ENCODE measurements at places on chromosomes 13 and 19.

- no peak for DNase-seq
Measured at GRCh38 chr19:3017923-3018322, 11.2 kb downstream of the TLE2 start.

DNA sequence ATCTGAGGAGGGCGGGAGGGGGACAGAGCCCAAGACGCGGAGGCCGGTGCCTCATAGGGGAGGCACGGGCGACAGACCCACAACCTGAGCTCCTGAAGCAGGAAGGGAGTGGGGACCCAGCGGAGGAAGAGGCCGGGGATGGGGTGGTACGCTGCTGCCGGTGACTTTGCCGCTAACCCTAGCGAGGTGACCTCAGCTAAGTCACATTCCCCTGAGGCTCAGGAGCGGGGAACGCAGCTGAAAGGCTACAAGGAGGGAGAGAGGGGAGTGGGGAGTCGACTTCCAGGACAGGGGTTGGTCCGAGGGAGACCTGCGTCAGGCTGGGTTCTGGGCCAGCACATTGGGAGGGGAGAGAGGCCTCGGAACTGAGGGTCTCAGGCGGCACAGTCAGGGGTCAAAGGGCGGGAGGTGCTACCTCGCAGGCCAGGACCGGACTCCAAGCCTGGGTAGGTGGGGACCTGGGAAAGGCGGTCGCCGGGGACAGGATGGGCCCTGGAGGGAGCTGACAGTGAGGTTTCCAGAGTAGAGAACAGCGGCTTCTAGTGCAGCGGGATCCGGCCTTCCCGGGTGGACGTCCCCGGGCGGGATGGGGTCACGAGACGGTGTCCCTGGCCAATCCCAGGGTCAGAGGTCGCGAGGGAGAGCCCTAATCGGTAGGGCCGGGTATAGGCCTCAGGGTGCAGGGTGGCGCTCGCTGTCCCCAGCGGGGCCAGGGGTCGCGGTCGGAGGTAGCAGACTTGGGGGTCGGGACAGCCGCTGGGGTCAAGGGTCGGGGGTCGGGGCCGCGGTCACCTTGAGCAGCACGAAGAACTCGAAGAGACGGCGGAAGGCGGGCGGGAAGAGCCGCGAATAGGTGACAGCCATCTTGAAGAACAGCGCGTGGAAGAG, 699 bp downstream of the TMEM259 start:
- DNase-seq, result no peak

GRCh38 chr19:20472854-20473253, 92.7 kb downstream of the ZNF737 start:
- no peak for DNase-seq

DNA sequence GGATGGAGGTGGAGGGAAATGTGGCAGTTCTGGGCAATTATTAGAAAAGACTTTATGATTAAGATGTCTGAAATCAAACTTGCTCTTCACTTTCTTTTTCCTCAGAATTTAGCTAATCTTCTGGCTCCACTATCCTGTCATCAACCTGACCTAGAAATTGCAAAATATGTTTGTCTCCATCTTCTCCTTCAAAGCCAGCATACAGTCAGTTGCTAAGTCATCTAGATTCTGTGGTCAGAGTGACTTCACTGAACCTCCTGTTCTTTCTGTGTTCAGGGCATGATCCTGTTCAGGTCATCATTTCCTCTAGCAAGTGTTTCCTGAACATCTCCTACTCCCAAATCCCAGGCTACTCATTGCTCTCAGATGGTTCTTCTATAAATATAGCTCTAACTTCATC, 10.8 kb upstream of the CCNA1 start:
- no peak for DNase-seq

DNA sequence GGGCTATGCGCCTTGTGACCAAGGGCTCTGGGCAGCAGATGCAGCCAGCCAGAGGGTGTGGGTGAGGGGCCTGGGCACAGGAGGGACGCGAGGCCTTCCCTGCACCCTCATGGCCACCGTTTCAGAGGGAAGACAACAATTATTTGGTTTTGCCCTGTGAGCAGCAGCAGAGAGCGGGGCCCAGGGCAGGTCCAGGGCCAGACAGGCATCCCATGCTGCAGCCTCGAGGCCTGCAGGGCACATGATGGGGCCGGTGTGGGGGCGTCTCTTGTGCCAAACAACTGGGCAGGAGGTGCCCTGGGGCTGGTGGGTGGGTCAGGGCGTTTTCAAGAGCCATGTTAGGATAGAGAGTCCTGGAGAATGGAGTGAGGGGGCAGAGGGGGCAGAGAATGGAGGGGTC, 79.4 kb downstream of the SCGB2B2 start:
- no peak for DNase-seq

DNA sequence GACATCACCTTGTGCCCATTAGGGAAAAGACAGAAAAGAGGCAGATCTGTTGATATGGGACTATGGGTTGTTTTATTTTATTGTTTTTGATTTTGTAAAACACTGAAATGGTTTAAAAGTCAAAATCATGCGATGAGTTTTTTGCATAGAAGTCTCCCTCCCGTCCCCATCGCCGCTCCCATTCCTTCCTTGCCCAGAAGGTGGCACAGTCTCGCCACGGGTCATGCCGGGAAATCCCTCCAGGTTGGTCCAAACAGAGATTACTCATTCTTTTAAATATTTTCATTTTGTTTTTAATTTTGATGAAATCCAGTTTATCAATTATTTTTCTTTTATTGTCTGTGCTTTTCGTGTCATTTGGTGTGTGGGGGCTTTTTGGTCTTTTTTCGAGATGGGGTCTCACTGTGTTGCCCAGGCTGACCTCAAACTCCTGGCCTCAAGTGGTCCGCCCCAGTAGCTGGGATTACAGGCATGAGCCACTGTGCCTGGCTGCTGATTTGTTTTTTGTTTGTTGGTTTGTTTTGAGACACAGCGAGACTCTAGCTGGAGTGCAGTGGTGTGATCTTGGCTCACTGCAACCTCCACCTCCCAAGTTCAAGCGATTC, 9.2 kb downstream of the PGPEP1 start:
- DNase-seq, result peak; percentile 76

- DNase-seq, result peak; percentile 58
Measured at GRCh38 chr19:495402-496111, 729 bp upstream of the MADCAM1 start.

DNA sequence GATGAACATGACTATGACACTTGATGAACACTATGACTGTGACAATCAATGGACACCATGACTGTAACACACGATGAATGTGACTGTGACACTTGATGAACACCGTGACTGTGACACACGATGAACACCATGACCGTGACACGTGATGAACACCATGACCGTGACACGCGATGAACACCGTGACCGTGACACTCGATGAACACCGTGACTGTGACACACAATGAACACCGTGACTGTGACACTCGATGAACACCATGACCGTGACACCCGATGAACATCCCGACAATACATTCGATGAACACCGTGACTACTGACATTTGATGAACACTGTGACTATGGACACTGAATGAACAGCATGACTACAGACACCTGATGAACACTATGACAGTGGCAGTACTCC, 30.9 kb downstream of the ZFR2 start:
- DNase-seq, result no peak

DNA sequence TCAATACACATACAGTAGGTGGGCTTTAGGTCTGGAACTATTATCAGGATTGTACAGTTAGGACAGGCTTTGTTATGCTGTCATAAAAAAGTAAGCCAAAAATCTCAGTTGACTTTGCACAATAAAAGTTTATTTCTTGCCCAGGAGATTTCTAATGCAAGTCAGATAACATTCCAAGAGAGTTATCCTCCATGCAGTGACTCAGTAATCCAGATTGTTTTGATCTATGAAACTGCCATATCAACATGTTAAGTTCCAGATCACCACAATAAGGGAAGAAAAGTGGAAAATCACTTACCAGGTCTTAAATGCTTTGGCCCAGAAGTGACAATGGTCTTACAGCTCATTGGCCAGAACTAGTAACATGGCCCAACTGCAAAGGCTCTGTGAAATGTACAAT, 636.2 kb upstream of the KLF12 start:
- DNase-seq, result peak; percentile 79

GRCh38 chr13:31196992-31197391, 2.8 kb upstream of the B3GLCT start:
- DNase-seq, result no peak

DNA sequence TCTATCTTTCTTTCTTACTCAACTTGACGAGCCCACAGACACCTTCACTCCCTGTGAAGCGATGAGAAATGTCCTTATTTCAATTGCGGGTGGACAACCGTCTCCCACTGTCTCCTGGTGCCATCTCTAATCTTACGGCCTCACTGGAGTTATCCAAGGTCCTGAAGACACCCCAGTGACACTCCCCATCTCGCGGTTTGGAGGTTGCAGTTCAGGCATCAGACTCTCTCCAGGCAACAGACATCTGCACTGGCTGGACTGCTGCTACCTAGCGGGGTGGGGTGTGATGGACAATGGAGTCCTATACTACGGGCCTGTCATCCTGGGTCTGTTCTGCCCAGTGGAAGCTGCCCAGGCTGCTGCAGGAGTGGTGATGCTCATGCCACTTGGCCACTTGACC, 18.3 kb upstream of the IRS2 start:
- DNase-seq, result no peak

DNA sequence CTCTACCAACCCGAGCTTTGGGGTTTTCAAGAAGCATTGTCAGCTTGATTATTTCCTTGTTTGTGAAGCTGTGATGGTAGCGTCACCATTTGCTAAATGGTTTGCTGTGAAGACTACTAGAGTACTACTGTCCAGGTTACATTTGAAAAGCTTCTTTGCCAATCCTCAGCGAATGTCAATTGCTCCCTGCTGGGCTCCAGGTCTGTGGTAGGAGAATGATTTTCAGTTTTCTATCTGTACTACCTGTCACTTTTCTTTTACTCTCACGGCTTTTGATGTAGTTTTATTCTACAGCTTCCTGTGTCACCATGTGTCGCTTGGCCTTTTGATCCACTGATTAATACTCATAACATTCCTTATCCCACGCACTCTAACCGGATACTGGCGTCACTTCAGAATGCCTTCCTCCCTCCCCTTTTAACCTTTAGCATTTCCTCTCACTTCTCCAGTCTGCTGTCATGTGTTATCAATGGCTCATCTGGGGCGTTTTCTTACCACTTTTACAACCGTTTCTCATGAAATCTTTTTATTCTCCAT, 7.5 kb upstream of the GPR183 start:
- DNase-seq, result no peak

GRCh38 chr13:98385606-98386005, 191.3 kb downstream of the STK24 start:
- no peak for DNase-seq

- peak; percentile 48 for DNase-seq
Measured at GRCh38 chr13:52884429-52885010, 36.1 kb upstream of the PCDH8 start.

DNA sequence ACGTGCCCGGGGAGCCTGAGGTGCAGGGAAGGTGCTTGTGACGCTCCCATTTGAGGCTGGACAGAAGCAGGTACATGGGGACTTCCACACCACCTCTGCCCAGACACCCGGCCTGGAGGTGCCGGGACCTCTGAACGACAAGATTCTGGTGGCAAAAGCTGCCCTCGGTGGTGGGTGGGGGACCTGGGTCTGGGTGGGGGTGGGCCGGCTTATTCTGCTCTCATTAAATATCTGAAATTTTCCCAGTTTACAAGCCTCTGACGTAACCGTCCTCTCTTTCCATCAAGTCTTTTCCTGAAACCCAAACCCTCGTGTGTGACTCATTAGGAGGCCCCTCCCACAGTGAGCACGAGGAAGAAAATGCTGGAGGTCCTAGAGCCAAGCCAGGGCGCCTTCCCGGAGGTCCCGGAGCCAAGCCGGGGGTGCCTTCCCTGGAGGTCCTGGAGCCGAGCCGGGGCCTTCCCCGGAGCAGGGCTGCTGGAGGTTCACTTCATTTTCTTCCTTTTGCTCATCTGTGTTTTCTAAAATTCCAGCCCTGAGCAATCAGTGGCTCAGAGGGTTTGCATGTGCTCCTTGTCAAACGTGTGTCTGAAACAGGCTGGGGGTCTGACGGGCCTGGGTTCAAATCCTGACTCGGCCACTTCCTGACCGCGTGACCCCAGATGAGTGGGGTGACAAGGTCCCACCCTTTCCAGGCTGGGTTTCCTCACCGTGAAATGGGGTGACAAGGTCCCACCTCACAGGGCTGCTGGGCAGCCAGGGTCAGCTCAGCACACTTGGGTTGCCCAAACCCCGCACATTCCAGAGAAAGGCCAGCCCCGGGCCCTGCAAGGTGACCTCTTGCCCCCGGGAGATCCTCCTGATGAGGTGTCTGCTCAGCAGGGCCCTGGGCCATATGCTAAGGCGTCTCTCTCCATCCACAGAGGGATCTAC, 10.0 kb downstream of the CFD start:
- DNase-seq, result peak; percentile 95

DNA sequence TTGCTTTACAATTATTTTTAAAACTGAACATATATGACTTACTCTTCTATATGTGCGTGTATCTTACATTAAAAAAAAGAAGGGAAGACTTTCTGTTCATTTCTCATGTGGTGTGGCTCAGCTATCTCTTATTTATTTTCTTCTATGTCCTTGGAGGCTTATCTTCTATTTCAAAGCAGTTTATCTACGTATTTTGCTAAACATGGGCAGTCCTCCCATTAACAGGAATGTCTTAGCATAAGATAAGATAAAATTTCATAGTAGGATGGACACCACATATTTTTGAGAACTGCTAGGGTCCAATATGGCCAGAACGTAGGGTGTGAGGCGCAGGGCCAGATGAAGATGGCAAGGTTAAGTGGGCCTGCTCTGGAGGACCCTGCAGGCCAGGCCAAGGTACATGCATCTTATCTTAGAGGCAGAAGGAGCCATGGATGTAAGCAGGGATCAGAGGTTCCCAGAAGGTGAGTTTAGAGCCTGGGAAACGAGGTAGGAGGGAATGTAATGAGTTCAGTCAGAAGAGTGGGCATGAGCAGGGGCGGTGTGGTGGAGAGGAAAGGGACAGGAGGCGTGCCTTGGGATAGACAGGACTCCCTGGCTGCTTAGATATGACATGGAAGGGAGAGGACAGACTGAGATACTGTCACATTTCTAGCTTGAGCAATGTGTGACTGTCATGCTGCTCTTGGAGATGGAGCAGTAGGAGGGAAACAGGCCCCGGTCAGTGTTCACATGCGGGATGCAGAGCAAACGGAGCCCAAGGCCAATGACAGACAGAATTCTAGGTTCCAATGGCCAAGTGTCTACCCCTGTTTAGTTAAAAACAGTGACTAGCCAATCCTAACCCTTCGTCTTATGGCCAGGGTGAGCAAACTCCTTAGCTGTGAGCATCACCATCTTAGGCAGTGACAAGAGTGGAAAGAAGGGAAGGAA, 68.6 kb upstream of the MEDAG start:
- DNase-seq, result no peak

DNA sequence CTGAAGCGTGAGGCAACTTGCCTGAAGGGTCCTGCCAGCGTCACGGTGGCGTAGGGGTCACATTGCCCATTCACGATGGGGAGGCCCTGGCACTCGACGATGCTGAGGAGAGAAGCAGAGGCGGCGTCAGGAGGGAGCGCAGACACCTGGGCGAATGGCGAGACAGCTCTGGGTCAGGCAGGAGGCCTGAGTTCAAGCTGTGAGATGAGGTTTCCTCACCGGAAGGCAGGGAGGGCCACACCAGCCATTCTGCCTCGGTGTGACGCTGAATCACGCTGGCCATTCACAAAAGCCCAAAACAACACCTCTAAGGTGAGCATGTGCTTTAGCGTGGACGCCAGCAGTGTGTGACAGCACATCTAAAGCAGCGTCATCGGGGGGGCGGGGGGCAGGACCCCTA, 54.0 kb upstream of the C13orf46 start:
- DNase-seq, result no peak

GRCh38 chr13:107133950-107134349, 566.0 kb upstream of the ARGLU1 start:
- DNase-seq, result no peak

Measured in astrocyte of the hippocampus (primary cell).